ENCODE measurements at places on chromosomes 13 and 19.

DNA sequence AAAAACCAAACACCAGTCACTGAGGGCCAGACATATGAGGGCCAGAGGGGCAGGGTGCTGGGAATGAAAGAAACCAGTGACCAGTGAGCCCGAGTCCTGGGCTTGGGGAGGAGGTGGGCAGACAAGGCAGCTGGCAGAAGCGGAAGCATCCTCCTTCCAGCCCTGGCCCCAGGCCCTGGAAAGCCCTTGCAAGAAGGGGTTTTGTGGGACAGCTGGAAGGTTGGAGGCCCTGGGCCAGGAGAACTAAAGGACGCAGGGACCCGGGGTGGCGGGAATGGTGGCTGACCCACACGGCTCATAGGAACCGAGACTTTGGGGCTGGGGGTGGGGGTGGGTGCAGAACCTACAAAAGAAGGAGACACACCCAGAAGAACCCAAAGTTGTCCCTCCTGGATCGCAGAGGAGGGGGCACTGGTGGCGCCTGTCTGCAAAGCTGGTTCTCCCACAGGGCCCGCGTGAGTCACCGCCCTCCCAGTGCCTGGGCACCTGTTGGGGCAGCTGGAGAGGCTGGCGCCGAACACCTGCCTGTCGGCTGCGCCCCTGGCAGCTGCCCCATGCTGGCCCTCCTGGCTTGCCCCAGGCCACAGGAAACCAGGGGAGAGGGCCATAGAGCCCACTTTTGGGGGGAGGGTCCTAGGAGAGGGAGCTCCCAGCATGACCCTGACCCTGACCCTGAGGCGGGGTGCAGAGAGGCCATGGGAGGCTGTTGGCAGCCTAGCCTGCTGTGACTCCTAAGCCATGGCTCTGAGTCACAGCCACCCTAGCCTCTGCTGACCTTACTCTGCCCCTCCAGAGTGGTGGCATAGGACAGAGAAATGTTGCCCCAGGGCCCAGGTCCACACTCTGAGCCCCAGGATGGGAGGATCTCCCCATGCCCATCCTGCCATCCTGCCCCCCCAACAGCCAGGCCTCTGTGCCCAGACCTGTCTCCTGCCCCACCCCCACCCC lies 802 bp downstream of the DMPK start:
- DNase-seq, result peak; percentile 75

GRCh38 chr13:23506807-23507291 lies 63.4 kb upstream of the TNFRSF19 start:
- DNase-seq, result no peak

- DNase-seq, result no peak
Measured at GRCh38 chr13:103703246-103703645, 637.0 kb upstream of the SLC10A2 start.

GRCh38 chr13:98500963-98501421 lies 75.9 kb downstream of the STK24 start:
- no peak for DNase-seq

DNA sequence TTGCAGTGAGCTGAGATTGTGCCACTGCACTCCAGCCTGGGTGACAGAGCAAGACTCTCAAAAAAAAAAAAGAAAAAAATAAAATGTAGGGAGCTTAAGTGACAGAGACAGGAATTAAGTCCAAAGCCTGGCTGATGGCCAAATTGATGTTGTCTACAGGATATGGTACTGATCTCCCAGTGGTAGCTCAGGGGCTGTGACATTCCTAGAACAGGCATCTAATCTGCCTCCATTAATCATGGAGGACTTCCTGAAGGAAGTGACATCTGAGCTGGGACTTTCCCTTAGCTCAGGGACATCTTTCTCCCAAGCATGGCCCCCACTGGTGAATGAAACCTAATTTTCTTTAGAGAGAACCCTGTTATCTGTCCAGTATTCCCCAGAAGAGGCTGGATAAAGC lies 11.4 kb upstream of the EDDM13 start:
- no peak for DNase-seq

All from MCF 10A (cell line).